Choroid plexus epithelial cell (primary cell): ENCODE measurements at places on chromosomes 2 and 18.

DNA sequence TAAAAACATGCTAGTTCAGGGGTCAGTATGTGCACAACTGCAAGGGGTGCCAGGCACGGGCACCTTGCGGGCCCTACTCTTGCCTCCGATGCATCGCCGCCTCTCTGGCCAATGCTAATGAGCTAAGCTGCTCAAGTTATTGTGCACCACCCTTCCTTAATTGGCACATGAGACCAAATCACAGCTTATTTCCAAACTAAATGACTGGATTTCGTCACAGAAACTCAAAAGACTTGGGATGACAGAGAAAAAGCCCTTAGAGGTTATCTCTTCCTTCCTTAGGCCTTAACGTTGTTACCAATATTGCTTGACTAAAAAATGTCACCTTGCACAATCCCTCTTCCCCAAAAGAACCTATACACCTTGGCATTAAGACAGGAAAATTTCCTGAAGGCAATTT lies 7.7 kb downstream of the RNF149 start:
- no peak for DNase-seq

DNA sequence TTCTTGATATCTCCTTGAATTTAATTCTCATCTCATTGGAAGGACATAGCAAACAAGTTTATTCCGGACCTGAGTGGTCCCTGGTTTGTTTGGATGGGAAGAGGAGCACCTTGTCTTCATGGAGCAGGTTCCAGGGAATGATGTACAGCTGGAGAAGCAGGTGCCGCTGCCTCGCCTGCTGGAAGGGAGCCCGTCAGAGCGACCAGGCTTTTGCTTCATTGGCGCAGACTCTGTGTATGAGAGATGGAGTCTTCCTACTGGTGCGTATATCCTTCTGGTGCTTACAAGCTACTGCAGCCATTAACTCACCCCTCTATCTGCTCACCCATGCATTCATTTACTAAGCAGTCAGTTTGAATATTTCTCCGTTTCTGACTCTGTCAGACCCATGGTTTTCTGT lies 11.6 kb upstream of the ALLC start:
- no peak for DNase-seq

- DNase-seq = no peak
Measured at GRCh38 chr2:195408196-195408595, 248.8 kb upstream of the SLC39A10 start.

DNA sequence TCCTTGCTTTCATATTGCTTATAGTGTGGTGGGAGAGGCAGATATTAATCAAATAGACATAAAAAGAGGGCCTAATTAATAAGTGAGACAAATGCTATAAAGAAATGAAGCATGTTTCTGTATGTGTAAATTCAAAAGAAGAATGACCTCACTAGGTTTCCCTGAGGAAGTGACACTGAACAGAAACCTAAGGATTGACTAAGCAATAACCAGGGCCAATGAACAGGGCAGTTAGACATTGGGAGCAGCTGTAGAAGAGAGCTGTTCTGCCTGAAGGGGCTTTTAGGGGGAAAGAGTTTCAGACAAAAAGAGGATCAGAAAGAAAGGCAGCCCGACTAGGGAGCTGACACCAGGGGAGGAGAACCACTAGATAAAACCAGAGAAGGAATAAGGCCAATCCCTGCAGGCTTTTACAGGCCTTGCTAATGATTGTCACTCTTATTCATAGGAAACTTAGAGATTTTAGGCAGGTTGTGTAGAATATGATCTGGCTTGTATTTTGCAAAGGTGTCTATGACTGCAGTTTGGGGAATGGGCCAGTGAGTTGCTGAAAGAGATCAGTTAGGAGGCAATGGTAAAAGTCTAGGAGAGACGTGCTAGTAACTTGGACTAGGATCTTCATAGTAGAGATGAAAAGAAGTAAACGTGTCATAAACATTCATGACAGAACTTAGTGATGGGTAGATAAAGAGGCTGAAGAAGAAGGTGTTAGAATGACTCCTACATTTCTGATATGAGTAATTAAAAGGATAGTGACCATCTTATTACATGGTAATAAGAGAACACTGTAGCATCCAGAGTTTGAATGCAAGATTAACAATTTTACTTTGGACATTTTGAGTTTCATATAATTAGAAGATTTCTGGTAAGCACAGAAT lies 26.8 kb upstream of the NABP1 start:
- DNase-seq = no peak

DNA sequence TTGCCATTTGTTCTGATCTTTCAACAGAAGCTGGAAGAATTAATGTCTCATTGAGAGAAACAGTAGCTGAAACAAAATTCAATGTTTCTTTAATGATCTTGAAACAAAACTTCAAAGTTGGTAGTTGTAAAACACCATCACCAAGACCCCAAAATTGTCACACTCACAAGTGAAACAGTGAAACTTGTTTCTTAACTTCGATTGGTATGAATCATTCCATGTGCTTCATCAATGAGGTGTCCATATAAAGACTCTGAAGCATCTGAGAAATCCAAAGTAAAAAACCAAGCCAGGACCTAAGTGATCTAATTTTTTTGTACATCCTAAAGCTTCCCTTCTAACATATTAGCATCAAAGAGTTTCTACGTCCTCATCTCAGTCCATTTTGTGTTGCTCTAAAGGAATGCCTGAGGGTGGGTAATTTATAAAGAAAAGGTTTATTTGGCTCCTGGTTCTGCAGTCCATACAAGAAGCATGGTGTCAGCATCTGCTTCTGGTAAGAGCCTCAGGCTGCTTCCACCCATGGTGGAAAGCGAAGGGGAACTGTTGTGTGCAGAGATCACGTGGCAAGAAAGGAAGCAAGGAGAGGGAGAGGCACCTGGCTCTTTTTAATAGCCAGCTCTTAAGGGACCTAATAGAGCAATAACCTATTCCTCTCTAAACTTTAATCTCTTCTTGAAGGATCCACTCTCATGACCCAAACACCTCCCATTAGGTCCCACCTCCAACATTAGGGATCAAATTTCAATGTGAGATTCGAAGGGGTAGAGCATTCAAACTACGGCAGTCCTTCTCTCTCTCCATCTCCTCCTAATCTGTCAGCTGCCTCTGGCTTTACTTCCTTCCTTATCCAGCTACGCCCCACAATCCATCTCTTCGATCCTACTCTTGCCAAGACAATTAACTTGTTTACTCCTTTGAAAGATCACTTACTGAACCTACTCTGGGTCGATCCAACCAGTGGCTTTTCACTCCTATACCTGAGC lies 20.7 kb upstream of the TLK1 start:
- DNase-seq = no peak

- peak; percentile 86 for DNase-seq
Measured at GRCh38 chr2:102155703-102156515, 13.4 kb downstream of the IL1R1 start.

DNA sequence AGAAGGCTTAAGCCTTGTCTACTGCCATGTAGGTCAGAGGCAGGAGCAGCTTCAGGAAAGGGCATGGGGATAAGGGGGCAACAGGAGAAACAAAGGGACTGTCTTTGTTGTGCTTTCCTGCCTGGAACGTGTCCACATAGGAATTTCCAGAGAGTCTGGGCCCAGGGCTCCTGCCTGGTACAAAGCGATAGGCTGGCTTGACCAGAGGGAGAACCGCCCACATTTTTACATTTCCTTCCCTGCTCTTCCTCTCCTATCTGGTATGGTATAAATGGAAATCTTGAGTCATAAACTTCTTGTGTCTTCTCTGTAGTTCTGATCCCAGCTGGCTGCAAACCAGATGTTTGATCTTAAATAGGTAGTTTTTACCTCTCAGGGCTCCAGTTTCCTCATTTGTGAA lies 414.8 kb downstream of the HRH4 start:
- no peak for DNase-seq

- DNase-seq = no peak
Measured at GRCh38 chr2:143392358-143392757, 263.1 kb downstream of the ARHGAP15 start.

DNA sequence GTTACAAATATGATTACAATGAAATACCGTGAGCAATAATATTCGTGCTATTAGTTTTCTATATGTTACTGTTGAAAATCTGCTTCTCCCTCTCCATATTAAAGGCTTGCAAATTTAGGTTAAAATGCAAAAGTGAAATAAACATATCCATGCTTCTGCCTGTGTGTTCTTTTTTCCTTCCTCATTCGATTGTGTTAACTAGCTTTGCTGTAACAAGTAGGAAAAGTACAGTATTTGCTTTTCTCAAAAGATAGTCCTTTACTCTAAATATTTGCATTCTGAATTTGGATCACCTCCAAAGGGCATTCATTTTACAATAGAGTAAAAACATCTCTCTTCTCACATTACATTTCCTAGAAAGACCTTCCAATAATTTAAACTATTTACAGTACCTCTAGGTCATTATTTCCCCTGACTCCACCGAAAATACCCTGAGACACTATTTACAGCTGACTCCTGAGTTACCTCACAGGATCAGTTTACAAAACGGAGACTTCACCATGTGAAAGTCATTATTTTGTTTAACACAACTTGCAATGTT lies 835.0 kb upstream of the FANCL start:
- DNase-seq = no peak

- no peak for DNase-seq
Measured at GRCh38 chr2:185316383-185316782, 422.2 kb upstream of the FSIP2 start.

GRCh38 chr18:46917803-46918600 lies 600 bp downstream of the KATNAL2 start:
- DNase-seq = peak; percentile 53

- DNase-seq = no peak
Measured at GRCh38 chr2:236341067-236341466, 76.9 kb upstream of the ASB18 start.

GRCh38 chr2:218079943-218080913 lies 11.2 kb downstream of the RUFY4 start:
- DNase-seq = no peak

- DNase-seq = no peak
Measured at GRCh38 chr2:85795331-85796045, 41.7 kb downstream of the ATOH8 start.

GRCh38 chr2:177281400-177282180 lies 17.1 kb upstream of the NFE2L2 start:
- DNase-seq = no peak

DNA sequence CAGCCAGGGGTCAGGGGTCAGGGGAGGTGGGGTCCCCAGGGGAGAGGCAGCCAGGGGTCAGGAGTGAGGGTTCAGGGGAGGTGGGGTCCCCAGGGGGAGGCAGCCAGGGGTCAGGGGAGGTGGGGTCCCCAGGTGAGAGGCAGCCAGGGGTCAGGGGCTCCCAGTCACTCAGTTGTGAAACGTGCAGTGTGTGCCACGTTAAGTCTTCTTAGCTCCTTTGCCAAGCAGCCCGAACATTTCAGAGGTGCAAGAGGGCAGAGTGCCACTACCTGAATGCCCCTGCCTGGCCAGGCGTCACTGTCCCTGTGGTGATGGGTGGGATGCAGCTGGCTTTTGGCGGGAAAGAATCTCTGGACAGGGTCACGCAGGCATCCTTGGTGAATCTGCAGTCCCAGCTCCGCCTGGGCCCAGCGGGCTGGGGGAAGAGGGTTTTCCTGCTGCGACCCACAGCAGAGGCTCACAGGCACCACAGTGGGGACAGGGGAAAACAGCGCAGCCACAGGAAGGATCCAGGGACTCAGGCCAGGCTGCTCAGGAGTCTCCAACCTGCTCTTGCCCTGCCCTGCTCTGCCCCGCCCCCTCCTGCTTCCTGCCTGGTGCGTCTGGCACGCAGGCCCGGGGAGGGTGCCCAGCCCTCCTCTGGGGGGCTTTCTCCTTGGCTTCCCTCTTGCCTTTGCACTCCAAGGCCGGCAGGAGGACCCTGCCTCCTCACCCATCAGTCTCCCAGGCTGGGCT lies 188.3 kb downstream of the TWIST2 start:
- no peak for DNase-seq
